RCC 7860 (cell line): ENCODE measurements at places on chromosomes 3 and 15.

GRCh38 chr3:160641665-160642309 is 35.2 kb upstream of the ARL14 start:
- DNase-seq: no peak

DNA sequence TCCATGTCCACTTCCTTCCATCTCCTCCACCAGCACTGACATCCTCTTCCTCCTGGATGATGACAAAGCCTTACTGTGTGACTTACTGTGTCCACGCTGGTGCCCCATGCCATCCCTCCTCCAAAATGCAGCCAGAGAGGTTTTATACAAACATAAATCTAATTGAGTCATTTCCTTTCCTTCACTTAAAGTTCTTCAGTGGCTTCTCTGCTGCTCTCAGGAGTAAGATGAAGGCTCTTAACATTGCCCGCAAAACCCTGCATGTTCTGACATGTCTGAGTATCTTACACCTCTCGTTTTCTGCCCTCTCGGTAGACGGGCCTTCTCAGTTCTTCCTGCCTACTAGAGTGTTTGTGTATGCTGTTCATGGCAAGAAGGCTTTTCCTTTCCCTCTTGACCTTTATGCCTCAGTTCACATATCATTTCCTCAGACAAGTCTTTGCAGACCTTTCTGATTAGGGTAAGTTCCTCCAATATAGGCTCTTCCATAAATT is 175.5 kb downstream of the CFAP20DC start:
- peak; percentile 69 for DNase-seq

DNA sequence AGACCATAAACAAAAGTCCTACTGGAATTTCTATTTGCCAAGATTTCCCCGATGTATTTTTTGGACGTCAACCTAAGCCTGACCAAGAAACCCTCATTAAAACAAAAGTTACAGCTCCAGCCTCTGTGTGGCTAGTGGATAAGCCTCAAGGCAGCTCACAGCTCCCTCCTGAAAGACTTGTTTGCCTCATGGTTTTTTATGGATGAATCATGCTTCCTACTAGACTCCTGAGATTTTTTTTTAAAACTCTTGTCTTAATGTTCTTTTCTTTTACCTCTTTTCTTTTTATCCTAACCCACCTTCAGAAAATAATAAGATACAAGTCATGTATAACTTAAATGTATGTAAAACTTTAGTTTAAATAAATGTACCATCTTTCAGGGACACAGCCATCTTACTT is 52.4 kb downstream of the SUCNR1 start:
- DNase-seq: peak; percentile 35

- no peak for DNase-seq
These were observed 18.1 kb upstream of the CCR9 start for GRCh38 chr3:45868213-45868612.

- DNase-seq: no peak
These were observed 111.7 kb downstream of the CYP19A1 start for GRCh38 chr15:51226576-51227210.

DNA sequence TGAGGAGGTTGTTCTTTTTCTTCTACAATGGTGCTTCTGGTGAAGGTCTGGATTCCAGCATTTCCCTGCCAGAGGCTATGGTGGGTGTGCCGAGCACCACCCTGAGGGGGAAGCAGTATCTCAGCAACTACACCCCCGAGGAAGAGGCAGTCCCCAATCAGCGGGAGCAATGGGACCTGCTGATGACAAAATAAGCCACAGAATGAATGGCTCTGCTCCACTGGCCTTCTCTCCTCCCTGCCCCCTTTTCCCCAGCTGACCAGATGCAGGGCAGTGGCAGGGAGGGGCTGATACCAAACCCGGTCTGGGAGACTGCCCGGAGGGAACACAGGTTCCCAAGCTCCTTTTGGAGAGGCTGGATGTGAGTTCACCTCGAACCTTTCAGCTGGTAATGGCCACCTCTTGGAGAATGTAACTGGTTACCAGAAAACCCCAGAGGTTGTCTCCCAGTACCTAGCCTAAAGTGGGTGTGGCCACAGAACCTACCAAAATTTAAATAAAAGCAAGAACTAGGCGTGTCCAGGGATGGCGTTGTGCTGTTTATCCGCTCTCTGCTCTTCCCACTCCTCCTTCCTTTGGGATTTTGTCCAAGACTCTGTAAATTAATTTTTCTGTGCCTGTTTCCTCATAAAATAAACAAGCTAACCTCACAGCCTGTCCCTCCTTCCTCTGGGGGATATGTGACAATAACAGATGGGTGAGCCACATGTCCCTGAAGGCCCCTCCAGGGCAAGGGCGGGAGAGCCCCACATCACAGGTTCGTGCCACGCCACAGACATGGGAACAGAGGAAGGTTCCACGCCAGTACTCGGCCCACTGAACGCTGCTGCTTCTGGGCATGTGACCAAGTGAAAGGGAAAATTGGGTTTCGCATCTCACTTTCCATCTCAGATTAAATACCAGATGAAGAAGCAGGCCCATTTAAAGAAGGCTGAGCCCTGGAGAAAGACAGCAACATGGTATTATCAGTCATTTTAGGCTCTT is 35.1 kb upstream of the SPTBN5 start:
- DNase-seq: no peak

DNA sequence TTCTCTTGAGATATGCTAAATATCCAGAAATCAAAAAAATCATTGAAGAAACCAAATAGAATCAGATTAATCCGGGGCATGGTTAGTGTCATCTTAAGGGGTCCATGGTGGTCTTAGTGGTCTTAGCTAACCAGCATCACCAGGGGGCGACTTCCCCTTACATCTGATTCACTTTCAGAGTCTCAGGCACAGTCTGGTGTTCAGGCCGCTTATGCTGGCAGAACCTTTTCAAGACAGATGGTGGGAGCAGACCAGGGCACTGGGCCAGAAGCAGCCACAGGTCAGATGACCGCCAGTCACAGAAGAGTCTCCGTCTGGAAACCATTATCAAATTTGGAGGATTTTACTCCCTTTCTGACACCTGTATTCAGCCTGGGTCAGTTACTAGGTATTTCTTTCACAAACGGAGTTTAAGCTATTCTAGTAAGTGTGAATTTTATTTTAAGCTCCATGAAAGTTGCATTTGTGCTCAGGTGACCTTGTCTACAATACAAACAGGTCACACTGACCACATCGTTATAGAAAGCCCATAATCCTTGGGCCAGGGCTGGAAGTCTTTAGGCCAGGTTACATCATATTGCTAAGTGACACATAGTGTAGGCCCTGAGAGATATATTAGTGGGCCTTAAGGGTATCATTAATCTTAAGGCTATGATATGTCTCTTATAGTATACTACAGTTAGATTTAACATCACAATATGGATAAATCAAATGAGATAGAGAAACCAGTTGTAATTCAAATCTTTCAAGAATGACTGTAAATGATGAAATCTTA is 365.5 kb downstream of the GBE1 start:
- DNase-seq: no peak

- DNase-seq: no peak
These were observed 15.5 kb upstream of the CMTM7 start for GRCh38 chr3:32376115-32376514.

DNA sequence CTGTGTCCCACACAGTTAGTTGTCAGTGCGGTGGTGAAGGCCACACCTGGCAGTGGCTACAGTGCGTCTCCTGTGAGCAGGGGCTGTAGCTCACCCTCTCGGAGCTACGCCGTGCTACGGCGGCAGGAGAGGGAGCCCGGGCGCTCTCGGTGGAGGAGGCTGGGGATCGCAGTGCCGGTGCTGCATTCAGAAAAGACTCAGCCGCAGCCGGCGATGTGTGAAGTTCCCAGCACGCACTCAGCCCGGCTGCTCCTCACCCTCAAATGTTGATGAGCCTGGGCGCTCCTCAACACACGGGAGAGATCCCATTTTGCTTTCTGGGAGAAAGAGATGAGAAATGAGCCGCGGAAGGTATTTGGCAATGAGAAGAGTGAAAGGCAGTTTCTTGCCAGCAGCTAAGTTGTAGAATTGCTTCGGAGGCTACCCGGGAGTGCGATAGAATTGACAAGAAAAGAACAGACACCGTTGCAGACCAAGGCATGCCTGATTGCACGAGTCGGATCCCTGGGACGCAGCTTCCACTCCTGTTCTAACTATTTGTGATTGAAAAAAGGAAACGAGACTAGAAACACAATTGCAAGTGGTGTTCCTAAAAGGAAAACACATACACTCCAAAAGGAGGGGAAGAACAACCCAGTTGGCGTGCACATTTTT is at the start of gene UNC13C:
UNC13C (plus strand) TSS at position 189 of the 654 bp plus-strand sequence. CDS start 34,463 bp downstream, outside the sequence.
- peak; percentile 14 for DNase-seq

DNA sequence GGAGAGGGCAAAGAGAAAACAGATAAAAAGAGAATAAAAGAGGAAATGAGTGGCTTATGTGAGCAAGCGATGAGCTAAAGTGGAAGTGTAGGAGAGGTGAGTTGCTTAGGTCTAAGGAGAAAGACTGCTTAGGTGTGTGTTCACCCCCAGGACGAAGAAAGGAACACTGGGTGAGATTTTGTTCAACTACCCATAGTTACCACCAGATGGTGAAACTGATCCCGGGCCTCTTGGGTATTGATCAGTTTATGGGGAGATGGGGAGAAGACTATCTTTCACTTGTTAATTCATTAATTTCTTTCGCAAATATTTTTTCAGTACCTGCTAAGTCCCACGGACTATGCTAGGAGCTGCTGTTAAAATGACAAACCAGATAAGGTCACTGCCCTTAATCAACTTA is 33.9 kb downstream of the GAP43 start:
- no peak for DNase-seq

GRCh38 chr3:49006408-49007067 is 653 bp upstream of the WDR6 start:
- DNase-seq: no peak

DNA sequence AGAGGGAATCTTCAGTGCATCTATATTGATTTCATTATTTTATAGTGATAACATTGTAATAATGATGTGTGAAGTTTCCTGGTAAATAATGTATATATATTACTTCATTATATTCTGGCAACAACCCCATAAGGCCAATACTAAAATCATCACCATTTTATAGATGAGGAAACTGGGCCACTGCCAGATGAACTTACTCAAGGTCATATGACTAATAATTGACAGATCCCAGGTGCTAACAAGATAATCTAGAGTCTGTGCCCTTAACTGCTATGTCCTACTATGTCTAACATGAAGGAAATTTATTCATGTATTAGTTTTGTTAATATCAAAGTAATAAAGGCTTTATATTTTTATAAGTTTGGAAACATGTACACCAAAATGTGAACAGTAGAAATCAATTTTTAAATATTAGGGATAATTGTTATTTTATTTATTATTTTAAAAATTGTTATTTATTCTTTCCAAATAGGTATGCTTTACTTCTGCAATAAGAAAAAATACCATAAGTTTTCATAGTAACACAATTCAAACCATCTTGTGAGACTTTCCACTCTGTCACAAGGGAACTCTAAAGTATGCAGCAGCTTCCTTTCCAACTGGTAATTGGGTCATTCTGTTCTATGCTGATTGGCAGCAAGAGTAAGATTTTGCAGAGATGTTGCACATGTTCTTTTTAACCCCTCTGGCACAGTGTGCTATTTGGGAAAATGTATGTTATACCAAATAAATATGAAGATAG is 90.8 kb upstream of the CMC1 start:
- DNase-seq: no peak

- DNase-seq: no peak
These were observed 619.0 kb downstream of the ROBO1 start for GRCh38 chr3:79148786-79149185.

- peak; percentile 27 for DNase-seq
These were observed 221.3 kb upstream of the GAP43 start for GRCh38 chr3:115401851-115402501.

DNA sequence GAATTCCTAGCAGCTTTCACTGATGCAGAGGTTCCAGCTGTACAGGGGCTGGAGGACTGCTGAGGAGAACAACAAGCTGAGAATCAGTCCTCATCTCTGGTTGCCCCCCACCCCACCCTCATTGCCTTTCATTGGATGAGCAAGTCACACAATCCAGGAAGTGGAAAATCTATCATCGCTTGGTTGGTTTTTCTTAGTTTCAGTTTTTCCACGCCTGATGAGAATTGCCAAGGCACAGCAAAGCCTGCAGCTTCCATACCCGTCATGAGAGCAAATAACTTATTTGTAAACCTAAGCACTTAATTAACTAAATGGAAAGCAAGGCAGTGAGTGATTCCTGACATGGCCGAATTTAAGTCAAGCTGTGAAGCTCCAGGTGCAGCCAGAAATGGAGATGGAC is 21.4 kb upstream of the LIPC start:
- DNase-seq: peak; percentile 24

DNA sequence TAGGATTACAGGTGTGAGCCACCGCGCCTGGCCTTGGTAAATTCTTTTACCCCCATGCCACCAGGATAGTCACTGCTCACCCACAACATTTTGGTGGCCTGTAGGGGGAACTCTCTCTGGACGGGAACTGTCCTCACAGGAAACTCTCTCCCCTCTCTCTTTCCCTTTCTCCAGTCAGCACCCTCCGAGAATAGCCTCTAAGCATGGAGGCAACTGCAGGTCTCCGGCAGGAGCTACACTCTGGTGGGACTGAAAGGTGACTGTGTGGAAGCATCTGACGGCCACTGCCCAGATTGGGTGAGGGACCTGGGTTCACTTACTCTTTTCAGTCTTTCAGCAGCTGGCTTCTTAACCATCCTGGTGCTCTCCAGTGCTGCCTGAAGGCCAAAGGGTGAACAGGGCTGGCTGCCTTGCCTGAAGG is 21.3 kb downstream of the TRANK1 start:
- no peak for DNase-seq

DNA sequence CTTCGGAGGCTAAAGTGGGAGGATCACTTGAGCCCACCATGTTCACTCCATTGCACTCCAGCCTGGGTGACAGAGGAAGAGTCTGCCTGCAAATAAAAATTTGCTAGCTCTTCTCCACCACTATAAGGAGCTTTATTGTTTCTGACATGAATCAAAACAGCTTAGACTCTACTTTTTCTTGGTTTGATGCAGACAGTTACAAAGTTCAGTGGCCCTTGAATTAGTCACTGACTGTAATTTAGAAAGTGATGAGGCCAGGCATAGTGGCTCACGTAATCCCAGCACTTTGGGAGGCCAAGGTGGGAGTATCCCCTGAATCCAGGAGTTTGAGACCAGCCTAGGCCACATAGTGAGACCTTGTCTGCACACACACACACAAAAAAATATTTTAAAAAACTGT is 172.4 kb upstream of the CGNL1 start:
- DNase-seq: no peak

DNA sequence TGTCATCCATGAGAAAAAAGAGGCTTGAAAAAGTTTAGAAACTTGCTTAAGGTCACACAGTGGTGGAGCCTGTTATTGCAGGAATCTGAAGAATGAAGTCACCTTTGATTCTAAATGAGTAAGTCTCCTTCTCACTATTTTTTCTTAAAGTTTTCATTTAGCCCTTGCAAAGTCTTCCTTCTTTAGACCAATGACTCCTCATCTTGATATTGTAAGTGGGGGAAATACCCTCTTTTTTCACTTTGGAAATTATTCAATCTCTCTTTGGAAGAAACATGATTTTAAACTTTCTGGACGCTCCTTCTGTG is 787 bp upstream of the SLMAP start:
- peak; percentile 41 for DNase-seq
